ENCODE measurements at places on chromosomes 11 and 22. TPM values are rescaled to one million over a fixed set of nuclear protein-coding genes. Genes with fewer than 3 reads are reported as not detected.

DNA sequence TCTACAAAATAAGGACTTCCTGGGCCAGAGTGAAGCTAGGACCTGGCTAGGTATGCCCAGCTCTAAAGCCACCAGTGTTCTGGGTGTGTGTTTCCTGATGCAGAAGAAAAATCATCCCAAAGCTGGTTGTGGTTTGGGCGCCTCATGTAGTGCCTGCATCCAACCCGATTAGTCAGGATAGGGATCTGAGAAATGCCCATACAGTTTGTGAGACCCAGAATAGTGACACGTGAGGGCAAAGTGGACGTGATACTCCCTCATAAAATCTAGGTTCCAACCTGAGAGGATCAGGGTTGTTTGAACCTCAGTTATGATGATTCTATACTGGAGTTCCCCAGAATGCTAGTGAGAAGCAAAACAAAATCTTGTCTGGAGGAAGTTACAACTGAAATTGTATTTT, 238.4 kb downstream of the TBC1D22A start:
- H3K4me3 ChIP-seq: no peak overlapping the region
- H3K4me1 ChIP-seq: no peaks in the 10 kb centered on the region
- DNase-seq: no peak
- no peak overlapping the region for H3K27ac ChIP-seq

- no peak overlapping the region for H3K27ac ChIP-seq
- no peak overlapping the region for H3K4me3 ChIP-seq
- DNase-seq: no peak
- no peaks in the 10 kb centered on the region for H3K27me3 ChIP-seq
- H3K4me1 ChIP-seq: no peaks in the 10 kb centered on the region
Observed at GRCh38 chr11:95714843-95715776, 74.5 kb downstream of the FAM76B start.

DNA sequence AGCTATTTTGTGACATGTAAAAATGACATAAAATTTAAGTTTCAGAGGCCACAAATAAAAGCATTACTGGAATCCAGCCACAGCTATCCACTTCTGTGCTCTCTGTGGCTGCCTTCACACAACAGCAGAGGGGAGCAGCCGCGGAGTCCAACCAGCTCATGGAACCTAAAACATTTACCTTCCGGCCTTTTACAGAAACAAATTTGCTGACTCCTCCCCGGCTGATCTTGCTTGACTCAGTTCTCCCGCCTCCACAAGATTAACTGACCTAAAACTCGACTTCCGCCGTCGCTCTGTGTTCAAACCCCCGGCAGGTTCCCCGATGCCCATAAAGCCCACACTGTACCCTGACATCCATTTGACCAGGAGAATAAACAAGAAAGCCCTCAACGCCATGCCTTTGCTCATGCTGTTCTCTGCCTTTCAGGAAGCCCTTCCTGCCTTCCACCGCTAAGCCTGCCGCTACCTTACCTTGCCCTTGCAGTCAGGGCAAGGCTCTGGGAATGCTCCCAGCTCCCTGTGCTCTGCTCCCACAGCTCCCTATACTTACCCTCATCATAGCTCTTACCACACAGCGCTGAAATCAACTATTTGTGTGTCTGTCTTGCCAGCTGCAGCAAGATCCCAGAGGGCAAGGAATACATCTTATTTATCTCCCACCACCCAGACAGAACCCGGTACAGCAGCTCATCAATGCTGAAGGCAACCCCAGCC, 35.4 kb downstream of the MICAL3 start:
- H3K4me1 ChIP-seq: no peaks in the 10 kb centered on the region
- H3K27me3 ChIP-seq: no peaks in the 10 kb centered on the region
- DNase-seq: no peak
- no peaks in the 10 kb centered on the region for H3K36me3 ChIP-seq
- H3K27ac ChIP-seq: no peak overlapping the region

DNA sequence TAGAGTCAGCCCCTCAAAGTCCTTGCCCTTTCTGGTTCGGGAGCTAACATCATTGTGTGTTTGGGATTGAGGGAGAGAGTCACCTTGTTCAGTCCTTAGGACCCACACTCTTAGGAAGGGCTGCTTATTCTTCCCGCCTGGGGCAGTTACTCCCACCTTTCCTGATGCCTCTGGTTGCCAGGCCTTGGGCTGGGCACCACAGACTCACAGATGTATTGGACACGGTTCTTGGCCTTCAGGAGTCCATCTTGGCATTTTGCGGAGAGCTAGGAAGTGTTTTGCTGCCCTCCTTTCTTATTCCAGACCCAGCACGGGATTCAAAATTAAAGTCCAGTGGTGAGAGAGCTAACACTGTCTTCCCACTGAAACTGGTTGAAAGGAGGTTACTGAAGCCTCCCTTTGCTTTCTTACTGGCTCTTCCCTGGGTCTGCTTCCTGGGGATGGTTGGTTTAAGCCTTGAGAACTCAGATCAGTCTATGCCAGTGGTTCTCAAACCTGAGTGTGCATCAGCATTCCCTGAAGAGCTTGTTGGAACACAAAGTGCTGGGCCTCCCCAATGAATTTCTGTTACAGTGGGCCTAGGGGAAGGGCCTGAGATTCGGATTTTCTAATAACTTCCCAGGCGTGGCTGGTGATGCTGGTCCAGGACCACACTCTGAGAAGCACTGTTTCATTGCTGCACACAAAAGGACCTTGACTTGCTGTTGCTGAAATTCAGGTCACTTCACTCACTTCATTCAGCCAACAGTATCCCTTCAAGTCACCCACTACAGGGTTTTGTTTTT, 1.4 kb downstream of the OSBP2 start:
- H3K27me3 ChIP-seq: peaks cover 48% of the 10 kb centered on the region
- no peak overlapping the region for H3K4me3 ChIP-seq
- H3K4me1 ChIP-seq: no peaks in the 10 kb centered on the region
- H3K27ac ChIP-seq: no peak overlapping the region

DNA sequence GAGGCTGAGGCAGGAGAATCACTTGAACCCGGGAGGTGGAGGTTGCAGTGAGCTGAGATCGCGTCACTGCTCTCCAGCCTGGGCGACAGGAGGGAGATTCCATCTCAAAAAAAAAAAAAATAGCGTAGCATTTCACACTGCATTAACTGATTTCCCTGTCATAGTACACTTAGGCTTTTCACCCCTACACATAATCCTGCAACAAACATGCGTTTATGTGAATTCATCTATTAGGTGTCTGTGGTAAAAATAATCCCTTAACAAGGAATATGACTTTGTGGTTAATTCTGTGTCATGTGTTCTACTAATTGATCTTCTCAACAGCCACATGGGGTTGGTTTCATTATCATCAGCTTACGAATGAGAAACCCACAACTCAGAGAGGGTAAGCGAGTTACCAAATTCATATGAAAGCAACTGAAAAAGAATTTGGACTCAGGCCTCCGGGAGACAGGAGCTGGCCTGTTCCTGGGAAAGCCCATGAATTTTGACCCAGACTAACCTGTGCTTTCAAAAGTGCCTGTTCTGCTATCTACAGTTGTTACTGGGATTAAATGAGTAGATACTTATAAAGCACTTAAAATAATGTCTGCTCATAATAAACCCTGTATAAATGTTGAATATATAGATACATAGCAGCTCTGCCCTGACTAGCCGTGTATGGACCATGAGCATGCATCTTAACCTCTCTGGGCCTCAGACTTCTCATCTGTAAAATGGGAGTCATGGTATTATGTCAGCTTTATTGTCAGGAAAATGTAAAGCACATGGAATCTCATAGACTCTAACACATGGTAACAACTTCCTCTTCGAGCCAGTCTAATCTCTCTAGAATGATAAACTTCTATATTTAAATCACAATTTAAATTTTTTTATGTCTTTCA, 36.6 kb downstream of the KCNJ1 start:
- H3K27ac ChIP-seq: no peak overlapping the region
- no peaks in the 10 kb centered on the region for H3K4me1 ChIP-seq
- H3K27me3 ChIP-seq: no peaks in the 10 kb centered on the region
- no peak for DNase-seq
- H3K4me3 ChIP-seq: no peak overlapping the region

GRCh38 chr11:59212744-59213631, at the start of gene MPEG1:
MPEG1 (minus strand) TSS chr11:59212927; CDS start chr11:59212865, 62 bp downstream.
- H3K27ac ChIP-seq: no peak within 1 kb of the TSS
- no peaks in the 10 kb centered on the region for H3K36me3 ChIP-seq
- DNase-seq: no peak
- no peak within 1 kb of the TSS for H3K4me3 ChIP-seq
- no peaks in the 10 kb centered on the region for H3K27me3 ChIP-seq
- no peaks in the 10 kb centered on the region for H3K4me1 ChIP-seq

RHOD gene
- total RNA-seq: 6.6 TPM

RIMBP3C gene
- total RNA-seq: 1.2 TPM

DNA sequence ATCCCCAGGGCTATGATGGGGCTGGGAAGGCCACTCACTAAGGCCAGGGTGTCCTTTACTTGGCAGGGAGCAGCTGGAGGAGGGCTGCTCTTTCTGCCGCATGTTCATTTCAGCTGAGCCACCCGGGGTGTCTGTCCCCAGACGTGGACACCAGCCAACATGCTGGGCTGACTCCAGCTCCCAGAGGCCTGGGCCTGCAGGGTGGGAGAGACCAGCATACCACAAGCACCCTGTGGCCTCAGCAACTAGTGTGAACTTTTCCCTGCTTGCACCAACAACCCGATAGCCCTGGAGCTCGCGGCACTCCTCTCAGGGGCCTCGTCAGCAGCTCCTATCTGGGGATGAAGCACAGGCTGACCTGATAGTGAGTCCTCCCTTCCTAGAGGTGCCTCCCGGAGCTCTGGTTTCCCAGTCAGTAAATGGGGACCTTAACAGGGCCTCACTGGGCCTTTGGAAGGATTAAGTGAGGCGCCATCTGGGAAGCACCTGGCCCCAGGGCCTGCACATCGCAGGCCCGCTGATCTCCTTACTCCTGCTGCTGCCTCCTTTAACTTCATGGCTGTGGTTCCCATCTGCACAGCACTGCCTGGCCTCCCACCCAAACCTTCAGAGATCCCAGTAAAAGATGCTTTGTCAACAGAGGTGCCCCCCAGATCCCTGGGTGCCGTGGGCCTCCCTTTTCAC, 83.4 kb downstream of the GALNT18 start:
- no peak for DNase-seq
- no peaks in the 10 kb centered on the region for H3K27me3 ChIP-seq
- no peak overlapping the region for H3K27ac ChIP-seq
- H3K4me3 ChIP-seq: no peak overlapping the region
- H3K36me3 ChIP-seq: no peaks in the 10 kb centered on the region

MRGPRX2 gene
- not detected for total RNA-seq

- H3K4me3 ChIP-seq: peak overlapping the region; percentile 71
- no peak overlapping the region for H3K27ac ChIP-seq
Observed at GRCh38 chr11:47425611-47426010, 628 bp downstream of the PSMC3 start.

ELFN2 gene
- total RNA-seq: 1.1 TPM

DNA sequence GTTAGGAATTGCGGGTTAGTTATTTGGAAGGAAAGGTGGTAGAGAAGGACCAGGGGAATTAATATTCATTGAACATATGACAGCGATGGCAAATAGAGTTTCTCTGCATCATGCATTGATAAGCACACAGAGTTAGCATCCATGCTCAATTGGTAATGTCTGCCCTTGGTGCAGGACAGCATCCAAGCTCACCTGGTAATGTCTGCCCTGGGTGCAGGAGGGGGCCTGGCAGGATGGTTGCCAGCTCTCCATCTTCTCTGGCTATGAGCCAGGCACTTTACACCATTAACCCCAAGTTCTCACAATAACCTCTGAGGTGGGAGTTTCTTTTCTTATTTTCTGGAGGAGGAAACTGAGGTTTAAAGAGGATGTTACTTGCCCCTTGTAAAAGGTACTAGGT, 50.4 kb upstream of the RBFOX2 start:
- H3K4me3 ChIP-seq: no peak overlapping the region
- H3K27ac ChIP-seq: no peak overlapping the region
- H3K4me1 ChIP-seq: no peaks in the 10 kb centered on the region
- no peak for DNase-seq
- H3K36me3 ChIP-seq: no peaks in the 10 kb centered on the region

GRCh38 chr11:3127706-3128355, 37.3 kb downstream of the OSBPL5 start:
- H3K4me3 ChIP-seq: no peak overlapping the region
- H3K27ac ChIP-seq: no peak overlapping the region
- H3K27me3 ChIP-seq: no peaks in the 10 kb centered on the region
- no peaks in the 10 kb centered on the region for H3K36me3 ChIP-seq

CHRM1 gene
- total RNA-seq: not detected

- H3K4me1 ChIP-seq: peaks cover 12% of the 10 kb centered on the region
- DNase-seq: no peak
- H3K36me3 ChIP-seq: no peaks in the 10 kb centered on the region
- H3K27ac ChIP-seq: no peak overlapping the region
- no peak overlapping the region for H3K4me3 ChIP-seq
- H3K27me3 ChIP-seq: no peaks in the 10 kb centered on the region
Observed at GRCh38 chr11:134981835-134982234, 569.8 kb upstream of the B3GAT1 start.

DDX25 gene
- total RNA-seq: 12.4 TPM

GRCh38 chr22:25406510-25407210, 157.8 kb upstream of the GRK3 start:
- DNase-seq: peak; percentile 14
- peaks cover 16% of the 10 kb centered on the region for H3K4me1 ChIP-seq
- H3K27ac ChIP-seq: no peak overlapping the region
- H3K36me3 ChIP-seq: no peaks in the 10 kb centered on the region
- peaks cover 31% of the 10 kb centered on the region for H3K27me3 ChIP-seq
- no peak overlapping the region for H3K4me3 ChIP-seq

GRCh38 chr11:76591416-76591815, 79.1 kb downstream of the LRRC32 start:
- DNase-seq: no peak
- peaks cover 5% of the 10 kb centered on the region for H3K4me1 ChIP-seq
- H3K4me3 ChIP-seq: no peak overlapping the region
- H3K27me3 ChIP-seq: no peaks in the 10 kb centered on the region
- no peaks in the 10 kb centered on the region for H3K36me3 ChIP-seq

DNA sequence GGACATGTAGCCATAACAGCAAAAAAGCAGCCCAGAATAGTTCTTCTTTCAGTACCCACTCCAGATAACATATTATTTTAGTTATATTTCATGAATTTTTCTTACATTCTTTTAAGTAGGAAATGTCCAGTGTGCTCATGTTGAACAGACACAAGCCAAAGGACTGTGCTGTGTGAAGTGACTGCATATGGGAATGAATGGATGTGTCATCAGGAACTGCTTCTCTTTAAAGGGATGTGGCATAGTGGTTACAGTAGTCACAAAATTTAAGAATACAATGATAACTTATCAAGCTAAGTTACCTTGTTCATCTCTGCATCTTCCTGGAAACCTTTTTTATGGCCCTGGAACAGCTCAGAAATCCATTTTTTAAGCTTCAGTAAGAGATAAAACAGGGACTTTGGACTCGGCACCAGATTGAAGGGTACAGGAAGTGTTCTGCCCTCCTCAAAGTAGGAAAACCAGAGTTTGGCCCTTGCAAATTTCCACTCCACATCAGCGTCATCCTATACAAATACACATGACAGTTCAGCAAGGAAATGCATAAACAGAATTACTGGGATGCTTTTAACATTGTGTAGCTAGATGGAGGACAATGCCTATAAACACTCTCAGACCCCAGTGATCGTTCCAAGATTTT, 112.8 kb downstream of the TRPC6 start:
- H3K4me3 ChIP-seq: no peak overlapping the region
- no peak for DNase-seq
- no peak overlapping the region for H3K27ac ChIP-seq
- H3K4me1 ChIP-seq: peaks cover 7% of the 10 kb centered on the region
- H3K27me3 ChIP-seq: no peaks in the 10 kb centered on the region

SPTBN2 gene
- 14.5 TPM for total RNA-seq

All from neural progenitor cell (in vitro differentiated cells).